ENCODE measurements at places on chromosomes 16 and 17.

GRCh38 chr17:78038748-78039288 is 80.3 kb downstream of the TNRC6C start:
- no peak for DNase-seq

DNA sequence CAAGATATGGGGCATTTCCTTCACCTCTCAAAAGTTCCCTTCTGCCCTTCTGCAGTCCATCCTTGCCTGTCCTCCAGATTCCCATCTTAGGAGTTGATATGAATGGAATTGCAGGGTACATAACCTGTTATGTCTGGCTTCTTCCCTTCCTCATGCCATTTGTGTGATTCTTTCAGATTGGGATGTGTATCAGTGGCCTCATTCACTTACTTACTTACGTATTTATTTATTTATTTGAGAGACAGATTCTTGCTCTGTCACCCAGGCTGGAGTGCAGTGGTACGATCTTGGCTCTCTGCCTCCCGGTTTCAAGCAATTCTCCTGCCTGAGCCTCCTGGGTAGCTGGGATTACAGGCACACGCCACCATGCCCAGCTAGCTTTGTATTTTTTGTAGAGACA is 6.2 kb upstream of the TMEM94 start:
- DNase-seq: no peak

DNA sequence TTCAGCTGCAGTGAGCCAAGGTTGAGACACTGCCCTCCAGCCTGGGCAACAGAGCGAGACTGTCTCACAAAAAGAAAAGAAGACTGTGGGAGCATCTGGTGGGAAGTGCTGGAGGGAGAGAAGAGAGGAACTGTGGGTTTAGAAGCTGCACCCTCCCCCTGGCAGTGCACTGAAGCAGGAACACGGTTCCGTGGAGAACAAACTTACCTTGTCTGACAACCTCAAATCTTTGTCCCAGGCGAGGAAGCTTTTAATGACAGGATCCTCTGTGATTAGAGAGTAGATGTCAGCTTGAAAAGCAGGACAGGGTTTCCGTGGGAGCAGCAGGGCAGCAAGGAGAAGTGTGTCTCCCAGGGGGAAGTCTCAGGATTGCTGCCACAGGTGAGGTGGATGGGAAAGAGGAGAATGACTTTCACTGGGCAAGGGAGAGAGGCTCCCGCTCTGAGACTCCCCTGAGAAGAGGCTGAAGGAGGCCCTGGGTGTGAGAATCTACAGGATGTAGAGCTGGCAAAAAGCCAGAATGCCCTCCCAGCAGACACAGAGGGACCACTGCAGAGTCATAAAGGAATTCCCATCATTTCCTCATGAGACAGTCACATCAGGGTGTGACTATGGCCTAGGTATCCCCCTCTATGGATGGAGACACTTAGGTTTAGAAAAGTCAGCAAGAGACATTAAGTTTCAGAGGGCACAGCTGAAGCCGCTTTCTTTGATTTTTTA is 22.9 kb downstream of the PRR11 start:
- peak; percentile 8 for DNase-seq

- DNase-seq: no peak
Measured at GRCh38 chr17:44263345-44263902, 4.5 kb downstream of the SLC4A1 start.

DNA sequence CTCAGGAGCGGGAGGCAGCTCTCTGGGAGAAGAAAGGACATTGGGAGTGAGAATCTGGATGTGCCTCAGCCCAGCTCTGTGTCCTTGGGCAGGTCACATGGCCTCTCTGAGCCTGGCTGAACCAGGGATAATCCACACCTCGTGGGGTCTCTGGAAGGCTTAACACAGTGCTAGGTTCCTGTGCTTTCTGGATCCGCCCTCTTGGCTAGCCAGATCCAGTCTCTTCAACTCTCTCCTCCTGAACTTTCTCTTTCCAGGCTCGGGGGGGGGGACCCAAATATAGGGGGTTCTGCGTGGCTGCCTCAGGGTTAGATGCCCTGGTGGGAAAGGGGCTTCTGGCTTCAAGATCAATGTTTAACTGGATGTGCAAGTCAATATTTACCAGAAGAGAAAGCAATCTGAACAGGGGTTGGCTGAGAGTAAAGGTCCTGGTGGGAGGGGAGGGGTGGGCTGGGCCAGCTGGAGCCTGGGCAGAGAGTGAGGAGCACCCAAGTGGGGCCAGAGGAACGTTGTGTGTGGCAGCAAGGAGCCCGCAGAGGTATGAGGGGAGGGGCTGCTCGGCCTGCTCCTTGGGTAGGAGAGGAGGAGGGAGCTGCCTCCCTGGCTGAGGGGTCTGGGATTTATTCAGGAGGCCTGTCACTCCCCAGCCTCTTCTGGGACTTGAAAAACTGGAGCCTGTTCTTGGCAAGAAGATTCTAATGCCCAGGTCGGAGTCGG is at the start of gene SERPINF2:
Gene SERPINF2 (plus strand): TSS at position 501 of the 717 bp plus-strand sequence. CDS start 2,125 bp downstream, outside the sequence.
- no peak for DNase-seq

GRCh38 chr16:68356249-68356918 is 45.6 kb downstream of the PRMT7 start:
- no peak for DNase-seq

DNA sequence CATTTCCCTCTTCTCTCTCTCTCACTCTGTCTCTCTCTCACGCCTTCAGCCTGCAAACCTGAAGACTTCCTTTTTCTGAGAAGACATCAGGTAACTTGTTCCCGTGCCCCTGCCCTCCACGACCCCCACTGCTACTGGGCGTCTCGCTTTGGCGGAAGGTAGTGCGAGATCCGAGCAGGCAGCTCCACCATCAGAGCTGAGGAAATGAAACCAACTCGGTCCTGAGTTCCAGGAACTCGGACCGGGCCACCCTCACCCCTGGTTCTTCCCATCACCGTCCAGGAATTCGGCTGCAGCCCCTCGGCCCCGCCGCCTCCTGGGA is 585 bp downstream of the MLKL start:
- DNase-seq: no peak

- DNase-seq: peak; percentile 94
Measured at GRCh38 chr16:48499923-48500381, 110.0 kb downstream of the N4BP1 start.

GRCh38 chr16:29904947-29905346 is 4.7 kb downstream of the ASPHD1 start:
- DNase-seq: no peak

DNA sequence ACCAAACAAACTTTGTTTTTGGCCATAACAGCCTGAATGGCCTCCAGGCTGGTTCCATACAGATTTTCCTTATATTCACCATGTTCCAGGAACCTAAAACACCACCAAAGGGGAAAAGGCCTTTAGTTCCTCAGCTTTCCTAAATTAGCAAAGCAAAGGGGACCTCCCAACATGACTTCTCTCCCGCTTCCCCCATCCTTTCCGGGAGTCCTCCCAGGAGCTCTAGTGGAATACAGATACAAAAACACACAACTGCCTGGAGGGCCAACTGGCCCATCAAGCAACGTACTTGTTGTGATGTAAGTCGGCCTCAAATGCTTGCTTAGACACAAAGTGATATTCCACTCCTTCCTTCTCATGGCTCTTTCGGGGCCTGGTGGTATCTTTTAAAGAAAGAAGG is 22.1 kb downstream of the MPP3 start:
- no peak for DNase-seq

DNA sequence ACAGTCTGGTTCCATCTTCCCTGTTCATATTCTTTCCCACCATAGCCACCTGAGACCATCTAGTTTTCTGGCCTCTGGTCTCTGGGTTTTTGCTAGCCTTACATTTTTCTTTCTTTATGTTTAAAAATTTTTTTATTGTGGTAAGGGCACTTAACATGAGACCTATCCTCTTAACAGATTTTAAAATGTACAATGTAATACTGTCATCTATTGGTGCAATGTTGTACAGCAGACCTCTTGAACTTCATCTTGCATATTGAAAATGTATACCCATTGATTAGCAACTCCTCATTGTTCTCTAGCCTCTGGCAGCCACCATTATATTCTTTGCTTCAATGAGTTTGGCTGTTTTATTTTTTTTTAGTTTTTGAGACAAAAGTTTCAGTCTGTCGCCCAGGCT is 39.2 kb downstream of the ITGAM start:
- no peak for DNase-seq

DNA sequence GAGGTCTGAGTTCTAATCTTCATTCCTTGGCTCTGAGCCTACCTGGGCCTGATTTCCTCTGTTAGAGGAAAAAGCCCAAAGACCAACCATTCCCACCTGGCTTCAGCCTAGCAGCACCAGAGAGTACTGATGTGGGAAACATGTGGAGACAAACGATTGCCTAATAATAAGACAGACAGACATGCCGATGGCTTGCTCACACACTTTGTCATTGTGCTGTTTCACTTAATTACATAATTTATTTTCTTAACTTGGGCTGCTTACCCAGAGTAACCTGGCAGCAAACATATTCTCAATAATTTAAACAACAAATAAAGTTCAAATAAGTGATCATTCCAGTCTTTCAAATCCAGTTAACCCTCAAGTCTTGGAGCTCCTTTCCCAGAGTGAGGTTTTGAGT is 83.4 kb downstream of the MAF start:
- no peak for DNase-seq

GRCh38 chr16:68978303-68978954 is 127.0 kb upstream of the HAS3 start:
- no peak for DNase-seq

- DNase-seq: no peak
Measured at GRCh38 chr17:20086416-20087076, 77.4 kb downstream of the SPECC1 start.

GRCh38 chr17:58313815-58314705 is 14.5 kb downstream of the TSPOAP1 start:
- no peak for DNase-seq

GRCh38 chr17:29176558-29177351 is 3.4 kb downstream of the MYO18A start:
- DNase-seq: peak; percentile 29

GRCh38 chr17:82302568-82302963 is 14.8 kb downstream of the CD7 start:
- no peak for DNase-seq

DNA sequence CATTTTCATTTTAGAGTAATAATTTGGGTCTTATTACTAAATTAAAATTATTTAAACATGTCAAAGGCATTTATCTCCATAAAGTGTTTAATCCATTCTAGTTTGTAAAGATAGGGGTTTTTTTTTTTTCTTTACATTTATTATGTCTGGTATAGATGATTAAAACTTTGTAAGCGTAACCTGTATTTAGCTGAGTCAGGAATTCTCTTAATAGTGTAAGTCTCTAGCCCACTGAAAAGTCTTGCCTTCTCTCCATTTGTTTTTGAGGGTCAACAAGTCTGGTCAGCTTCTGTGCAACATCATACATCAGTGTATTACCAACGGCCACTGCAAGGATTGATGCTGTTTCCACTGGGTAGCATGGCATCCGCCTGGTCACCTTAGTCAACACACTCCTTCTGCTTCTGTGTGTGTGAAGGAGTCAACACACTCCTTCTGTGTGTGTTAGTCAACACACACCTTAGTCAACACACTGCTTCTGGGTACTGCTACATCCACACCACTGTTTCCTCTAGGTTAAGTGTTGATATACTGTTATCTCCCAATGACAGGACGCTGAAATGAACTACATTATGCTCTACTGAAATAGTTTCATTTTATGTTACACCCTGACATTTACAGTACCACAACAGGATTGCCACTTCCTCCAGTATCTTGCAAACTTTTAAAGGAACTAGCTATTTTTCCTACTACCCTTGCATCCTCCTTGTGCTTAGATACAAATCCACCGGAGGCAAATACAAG is 37.3 kb upstream of the VWA3A start:
- no peak for DNase-seq

DNA sequence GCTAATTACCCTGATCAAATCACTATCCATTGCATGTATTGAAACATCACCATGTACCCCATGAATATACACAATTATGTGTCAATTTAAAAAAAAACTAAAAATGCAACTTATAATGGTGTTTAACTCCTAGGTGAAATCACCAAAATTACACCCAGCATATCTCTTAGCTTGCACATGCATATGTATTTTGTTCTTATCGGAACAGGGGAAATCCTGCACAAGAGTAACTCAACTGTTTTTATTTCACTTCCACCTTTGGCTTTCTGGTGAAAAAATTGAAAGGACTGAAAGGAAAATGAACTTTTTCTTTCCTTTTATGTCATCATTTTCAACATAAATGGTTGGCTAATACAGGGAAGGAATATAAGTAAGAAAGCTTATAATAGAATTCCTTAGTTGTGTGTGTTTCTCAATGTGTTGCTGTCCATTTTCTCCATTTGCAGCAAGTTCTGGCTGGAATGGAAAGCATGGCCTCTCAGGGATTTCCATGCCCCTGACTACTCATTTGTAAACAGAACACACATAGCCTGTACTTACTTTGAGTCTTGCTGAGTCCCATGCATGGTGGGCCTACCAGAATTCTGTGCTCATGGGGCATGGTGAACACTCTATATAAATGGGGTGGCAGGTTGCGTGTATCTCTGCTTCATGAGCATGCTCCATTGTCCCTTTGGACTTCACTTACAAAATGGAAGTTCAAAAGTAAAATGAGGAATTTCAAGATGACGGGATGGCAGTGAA is 462.0 kb downstream of the HS3ST3B1 start:
- no peak for DNase-seq

DNA sequence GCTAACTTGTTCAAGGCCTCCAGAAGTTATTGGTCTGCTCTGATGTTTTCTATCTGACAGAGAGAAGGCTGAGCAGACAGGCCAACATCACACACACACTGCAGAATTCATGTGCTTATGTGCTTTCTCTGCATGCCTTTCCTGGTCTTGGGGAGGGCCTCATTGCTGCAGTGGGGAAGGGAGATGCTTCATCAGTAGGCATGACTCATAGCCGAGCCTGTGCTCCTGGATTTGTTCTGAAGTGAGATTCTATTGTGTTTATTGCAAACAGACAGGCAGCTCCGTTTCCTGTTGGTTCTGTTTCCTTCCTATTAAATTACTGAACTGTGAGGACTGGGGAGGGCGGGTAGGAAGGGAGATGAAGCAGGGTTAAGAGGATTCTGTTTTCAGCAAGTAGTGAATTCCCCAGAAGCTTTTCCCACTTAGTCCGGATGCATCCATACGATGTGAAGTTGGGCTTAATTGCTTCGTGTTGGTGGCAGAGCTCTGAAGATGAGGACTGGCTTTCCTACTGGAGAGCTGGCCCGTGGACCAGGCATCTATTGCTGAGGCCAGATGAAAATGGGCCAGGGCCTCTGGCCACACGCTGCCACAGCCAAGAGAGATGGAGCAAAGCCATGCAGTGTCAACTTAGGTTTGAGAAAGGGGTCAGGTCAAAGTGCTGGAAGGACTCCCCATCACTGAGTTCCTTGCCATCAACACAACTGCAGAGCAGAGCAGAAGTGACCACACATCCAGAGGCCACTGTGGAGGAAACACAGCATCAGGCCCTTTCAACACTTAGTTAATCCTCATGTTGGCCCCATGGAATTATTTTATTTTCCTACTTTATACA is 179.3 kb downstream of the UTP18 start:
- no peak for DNase-seq

Measured in fibroblast of skin of abdomen (primary cell).